ENCODE measurements at places on chromosomes 16 and 17.

DNA sequence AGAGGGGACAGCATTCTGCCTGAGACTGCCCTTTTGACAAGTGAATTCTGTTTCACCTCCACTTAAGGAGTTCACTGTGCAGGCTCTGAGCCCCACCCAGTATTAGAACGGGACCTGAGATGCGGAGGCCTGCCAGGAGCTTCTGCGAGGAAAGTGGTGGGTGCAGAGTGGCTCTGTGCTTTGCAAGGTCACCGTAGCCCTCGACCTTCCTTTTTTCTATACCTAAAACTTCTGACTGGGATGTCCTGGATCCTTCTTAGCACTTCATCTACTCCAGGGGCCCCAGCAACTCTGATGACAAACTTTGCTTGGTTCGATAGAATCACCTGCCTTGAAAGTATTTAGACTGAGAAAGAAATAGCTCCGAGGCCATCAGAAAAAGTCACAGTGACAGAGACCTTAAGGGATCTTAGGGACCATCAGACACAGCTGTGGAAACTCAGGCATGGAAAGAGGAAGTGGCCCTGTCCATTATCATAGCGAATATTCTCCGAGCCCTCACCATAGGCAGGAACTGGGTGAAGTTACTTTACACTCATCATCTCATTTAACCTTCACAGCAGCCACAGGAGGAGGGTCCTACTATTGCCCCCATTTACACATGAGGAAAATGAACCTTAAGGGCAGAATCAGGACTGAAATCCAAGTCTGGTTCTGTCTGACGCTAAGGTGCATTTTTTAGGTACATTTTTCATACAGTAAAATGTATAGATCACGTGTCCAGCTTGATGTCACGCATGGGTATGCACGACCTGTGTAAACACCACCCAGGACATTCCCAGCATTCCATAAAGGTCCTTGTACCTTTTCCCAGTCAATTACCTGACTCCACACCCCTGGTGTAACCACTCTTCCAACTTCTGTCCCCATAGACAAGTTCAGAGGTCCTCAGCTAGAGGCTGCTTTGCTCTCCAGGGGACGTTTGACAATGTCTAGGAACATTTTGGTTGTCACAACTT, 676 bp upstream of the KRT13 start:
- DNase-seq: no peak

DNA sequence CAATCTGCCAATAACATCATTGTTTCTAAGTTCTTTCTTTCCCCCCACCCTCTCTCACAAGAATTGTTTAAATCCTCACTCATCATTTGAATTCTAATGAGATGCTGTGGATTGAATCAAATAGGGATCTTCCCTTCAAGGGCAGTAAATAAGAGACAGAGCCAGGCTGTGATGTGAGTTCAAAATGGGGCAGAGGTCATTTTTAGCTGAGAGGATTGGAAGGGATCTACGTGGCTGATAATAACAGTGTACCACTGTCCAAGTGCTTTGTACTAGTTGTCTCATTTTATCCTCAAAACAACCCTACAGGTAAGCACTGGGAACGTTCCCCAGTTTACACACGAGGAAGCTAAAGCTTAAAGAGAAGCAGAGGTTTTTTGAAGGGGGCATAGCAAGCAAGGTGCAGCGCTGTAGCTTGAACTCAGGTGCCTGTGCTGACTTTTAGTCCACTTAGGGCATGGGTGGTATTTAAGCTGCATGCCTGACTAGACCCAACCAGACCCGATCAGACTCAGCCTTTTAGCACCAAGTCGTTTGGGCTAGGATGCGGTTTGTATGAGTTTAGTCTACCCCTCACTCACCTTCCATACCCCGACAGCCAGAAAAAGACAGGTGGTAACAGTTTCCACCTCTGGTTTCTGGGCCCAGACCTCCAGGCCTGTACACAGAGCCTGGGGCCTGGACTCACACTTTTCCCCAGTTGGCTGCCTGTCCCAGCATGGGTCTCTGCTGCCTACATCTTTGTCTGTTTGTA, 39.2 kb upstream of the CCR7 start:
- no peak for DNase-seq

- DNase-seq: no peak
These were observed 55.0 kb downstream of the SNTB2 start for GRCh38 chr16:69241926-69242325.

- DNase-seq: no peak
These were observed 9.7 kb downstream of the RAD51C start for GRCh38 chr17:58702045-58702476.

DNA sequence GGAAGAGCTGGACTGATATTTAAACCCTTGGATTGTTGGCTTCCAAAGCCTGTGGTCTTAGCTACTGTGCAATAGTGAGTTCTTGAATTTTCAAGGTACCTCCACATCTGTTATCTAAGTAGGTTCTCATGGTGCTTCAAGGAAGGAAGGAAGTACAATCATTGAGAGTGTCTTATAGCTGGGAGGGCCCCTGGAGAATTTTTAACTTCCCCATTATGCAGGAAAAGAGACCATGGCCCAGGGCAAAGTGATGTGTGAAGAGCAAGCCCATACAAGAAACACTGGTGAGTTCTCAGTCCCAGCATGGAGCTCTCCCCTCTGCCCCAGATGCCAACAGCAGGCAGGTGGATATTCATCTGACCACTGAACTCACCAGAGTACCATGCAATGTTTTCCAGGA, 169.0 kb upstream of the IRX6 start:
- no peak for DNase-seq
